ENCODE measurements at places on chromosomes 3 and 15.

DNA sequence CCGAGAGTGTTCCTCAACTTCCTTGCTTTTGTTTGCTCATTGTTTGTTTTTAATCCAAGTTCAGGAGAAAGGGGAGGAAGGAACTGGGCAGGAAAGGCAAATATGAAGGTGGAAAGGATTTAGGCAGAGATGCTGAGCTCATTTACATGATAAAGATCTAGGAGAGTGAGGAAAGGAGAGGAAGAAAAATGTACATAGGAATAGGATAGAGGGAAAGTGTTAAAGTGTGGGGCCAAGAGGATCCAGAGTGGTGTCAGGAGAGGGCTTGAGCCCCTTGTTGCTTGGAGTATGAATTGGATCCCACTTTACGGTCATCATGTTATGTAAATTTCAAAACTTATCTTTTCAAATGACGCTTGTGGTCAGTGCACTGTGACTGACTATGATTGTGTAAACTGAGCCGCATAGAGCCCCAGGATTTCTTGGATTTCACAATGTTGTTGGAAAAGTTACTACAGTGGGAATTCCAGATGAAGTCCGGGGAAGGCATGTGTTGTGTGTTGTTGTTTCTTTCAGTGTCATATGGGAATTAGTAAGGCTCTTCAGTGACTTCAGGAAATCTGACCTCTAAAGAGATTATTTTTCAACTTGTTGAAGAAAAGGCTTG, 15.0 kb upstream of the PLD1 start:
- DNase-seq, result peak; percentile 87

- peak; percentile 65 for DNase-seq
These were observed 259.2 kb upstream of the CCDC54 start for GRCh38 chr3:107117922-107118536.

DNA sequence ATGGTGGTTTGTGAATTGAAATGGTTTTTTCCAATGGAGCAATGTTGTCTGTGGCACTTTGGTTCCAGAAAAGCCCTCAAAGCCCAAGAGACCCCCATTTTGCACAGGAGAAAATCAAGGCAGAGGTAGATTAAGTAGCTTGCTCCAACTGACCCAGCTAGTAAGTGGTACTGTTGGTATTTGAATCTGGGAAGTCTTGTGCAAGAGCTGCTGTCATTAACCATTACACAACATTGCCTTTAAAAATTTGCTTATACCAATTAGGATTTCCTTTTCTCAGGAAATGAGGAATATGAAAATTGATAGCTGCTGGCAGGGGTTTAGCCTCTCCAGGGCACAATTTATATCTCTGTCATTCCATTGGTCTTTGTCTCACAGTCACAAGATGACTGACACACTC, 102.4 kb upstream of the UBE3A start:
- no peak for DNase-seq

- no peak for DNase-seq
These were observed 122.9 kb upstream of the LIPC start for GRCh38 chr15:58308742-58309355.

DNA sequence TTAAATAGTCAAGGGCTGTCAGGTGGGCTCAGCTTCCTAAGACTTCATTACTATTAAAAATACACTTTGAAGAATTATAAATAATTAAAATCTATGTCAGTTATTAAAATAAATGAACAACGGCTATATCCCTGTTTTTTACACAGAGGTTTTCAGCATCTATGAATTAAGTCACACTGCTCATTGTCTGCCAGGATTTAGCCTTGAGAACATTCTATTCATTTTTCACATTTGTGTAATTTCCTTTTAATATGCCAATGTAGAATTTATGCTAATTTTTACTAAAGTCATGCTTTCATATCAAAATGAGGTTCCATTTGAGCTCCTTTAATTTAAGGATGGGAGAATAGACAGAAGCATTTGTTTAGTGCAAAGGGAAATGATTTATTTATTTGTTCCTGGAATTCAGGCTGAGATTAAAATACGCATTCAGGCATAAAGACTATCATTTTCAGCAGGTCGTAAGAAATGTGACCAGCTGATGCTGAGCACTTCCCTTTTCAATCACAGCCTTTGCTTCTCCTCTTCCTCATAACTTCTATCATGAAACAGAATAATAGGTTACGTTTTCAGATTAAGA, 345.1 kb downstream of the MFSD1 start:
- DNase-seq, result no peak

DNA sequence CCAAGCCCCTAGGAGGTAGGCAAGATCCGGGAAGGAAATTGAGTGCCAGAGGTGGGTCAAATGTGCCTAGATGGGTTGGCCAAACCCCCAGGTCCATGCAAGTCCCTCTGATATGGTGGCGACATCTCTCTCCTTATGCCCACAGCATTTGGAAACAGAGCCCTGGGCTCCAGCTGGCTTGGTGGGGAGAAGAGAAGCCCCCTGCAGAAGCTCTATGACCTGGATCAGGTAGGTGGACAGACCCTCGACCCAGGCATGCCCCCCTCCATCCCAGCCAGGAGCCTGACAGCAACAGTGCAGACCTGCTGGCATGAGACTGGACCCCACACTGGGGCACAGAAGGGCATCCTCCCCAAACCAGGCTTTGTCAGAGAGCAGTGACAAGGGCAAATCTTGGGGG, 12.2 kb downstream of the CHST13 start:
- no peak for DNase-seq

- DNase-seq, result no peak
These were observed 310.7 kb upstream of the DPPA4 start for GRCh38 chr3:109648027-109648426.

GRCh38 chr3:122012821-122013220, 9.2 kb downstream of the ILDR1 start:
- no peak for DNase-seq

DNA sequence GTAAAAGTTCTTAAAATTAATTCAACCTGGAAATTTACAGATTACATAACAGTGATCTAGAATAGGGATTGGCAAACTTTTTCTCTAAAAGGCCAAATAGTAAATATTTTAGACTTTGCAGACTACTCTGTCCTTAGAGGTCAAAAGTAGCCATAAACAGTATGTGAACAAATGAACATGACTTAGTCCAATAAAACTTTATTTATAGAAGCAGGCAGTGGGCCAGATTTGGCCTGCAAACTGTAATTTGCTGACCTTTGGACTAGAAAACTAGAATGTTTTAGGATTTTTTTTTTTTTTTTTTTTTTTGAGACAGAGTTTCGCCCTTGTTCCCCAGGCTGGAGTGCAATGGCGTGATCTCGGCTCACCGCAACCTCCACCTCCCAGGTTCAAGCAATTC, 12.1 kb downstream of the SENP8 start:
- no peak for DNase-seq

- DNase-seq, result no peak
These were observed 172.6 kb upstream of the BHLHE40 start for GRCh38 chr3:4806535-4807108.

- DNase-seq, result no peak
These were observed 537.3 kb downstream of the EPHA3 start for GRCh38 chr3:89644716-89645115.

GRCh38 chr15:33396475-33396874, 85.7 kb downstream of the RYR3 start:
- DNase-seq, result no peak

DNA sequence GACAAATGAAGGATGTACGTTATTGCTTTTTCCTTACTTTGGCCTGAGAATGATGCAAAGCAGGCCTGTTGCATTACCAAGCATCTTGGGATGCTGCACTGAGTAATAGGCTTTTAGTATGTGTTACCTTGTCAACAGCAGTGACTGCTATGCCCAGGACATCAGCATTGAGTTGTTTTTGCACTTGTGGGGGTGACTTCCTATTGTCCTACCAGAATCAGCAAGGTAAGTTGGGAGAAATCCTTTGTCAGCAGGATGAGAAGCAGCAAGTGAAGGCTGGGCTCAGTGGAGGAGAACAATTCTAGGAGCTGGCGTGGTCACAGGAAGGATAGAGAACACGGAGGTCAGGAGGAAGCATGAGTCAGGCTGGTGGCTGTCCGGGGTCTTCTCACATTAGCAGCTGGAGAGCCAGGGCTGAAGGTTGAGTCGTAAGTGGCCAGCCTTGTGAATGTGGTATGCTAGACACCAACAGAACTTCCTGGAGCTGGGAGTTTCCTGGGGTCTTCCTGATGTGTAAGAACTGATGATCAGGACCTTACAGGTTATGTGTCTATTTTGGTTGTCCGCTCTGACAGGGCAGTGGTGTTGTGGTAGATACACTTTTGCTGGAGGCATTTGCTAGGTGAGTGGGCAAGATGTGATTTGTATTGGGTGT, 142.7 kb downstream of the FNDC3B start:
- peak; percentile 79 for DNase-seq

DNA sequence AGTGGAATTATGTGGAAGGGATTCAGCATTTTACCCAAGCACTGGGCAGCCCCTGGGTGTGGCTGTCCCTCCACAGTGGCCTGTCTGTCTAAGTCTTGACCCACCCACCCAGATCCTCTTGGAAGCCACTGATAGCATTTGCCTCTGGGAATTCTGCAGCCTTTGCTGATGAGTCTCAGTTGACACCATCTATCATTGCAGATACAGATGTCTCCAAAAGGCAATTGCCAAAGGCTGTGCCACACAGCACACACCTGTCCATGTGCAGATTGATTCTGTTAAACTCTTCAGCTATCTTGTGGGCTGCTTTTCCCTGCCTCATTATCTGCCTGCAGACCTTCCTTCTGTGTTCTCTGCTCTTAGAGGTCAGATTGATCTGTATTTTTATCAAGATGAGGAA, 18.1 kb downstream of the CX3CR1 start:
- no peak for DNase-seq

DNA sequence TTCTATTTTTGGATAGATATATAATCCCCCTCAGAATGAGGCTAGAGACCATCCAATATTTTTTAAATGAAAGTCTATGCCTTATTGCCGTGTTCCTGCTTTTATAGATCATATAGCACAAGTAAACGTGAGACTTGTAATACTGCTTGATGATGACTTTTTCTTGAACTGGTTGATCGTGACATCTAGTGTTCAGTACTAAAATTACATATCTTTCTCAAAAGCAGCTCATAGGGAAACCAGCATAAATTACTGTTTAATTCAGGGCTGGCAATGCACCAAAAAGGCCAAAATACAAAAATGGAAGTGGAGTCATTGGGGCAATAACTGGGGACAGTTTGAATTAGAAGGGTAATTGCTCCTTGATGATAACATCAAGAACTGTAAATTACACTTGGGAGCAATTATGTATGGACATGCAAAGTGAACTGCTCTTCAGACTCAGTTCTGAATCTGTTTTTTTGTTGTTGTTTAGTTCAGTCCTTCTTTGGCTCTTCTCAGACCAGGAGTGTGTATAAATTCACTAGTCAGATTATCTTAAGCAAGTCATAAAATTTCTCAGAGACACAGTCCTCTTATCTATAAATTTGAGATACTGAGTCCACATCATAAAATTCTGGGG, 325.3 kb downstream of the THSD4 start:
- DNase-seq, result no peak

- no peak for DNase-seq
These were observed 35.0 kb downstream of the PRTG start for GRCh38 chr15:55707951-55708350.

DNA sequence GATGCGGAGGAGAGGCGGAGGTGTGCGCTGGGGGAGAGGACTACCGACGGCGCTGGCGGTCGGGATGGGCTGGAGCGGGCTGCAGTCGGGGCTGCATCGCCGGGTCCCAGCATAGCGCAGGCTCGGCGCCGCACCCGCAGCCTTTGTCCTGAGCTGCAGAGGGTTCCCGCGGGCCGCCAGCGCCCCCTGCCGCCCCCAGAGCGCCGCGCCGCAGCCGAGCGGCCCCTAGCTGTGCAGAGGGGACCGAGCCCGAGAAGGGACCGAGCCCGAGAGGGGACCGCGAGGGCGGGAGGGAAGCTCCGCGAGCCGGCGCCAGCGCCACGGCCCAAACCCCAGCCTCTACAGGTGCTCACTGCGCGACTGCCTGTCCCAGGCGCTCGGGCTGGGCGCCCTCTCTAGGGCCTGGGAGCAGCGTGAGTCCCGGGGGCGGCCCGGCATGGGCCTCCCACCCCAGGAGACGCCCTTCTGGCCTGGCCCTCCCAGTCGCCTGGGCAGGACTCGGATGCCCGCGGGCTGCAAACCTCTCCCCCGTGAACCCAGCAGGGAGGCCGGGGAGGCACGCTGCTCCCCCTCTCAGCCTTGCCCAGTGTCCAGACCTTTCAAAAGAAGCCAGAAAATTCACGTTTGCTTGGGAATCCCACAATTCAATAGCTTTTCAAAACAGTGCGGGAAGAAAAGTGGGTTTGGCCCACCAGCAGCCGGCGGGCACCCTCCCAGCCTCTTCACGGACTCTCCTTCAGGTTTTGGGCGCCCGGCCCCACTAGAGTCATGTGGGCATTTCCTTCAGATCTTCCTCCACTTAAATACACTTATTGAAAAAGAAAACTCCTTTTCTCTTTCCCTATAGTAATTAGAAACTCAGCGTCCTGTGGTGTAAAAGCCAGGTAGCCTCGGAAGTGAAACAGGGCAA, 134.7 kb downstream of the TPRA1 start:
- DNase-seq, result peak; percentile 47

DNA sequence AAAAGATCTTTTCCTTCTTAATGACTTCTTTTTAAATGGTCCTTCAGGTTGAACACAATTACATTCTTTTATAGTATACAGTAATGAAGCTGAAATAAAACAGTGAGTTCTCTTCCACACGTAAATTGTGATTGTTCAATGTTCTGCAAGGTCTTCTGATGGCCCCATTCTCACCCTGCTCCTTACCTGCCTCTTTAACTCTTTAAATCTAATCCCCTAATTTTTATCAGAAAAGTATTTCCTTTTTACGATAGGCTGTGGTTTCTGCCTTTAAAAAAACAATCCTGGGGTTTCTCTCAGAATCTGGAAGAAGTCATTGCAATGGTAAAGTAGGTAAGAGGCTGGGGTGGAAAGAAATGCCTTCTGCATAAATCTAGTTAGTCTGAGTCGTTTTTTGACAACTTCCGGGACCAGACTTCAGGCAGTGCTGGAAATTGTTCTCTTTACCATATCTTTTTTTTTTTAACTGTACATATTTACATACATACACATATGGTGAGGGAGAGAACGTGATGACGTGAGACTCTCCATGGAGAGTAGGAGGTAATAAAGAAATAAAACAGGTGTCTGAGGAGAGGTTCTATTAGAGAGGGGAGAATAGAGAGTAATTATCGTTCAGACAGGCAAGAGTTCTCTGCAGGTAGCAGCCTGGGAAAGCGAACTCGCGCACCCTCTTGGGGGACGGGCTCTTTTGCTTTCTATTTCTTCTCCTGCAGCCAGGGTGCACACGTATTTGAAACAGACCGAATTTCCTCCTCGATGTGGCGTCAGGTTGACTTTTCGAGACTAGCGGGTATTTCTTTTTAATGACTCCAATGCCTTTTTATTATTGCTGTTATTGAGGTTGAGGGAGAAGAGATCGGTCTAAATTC, at the start of gene SIDT1:
Gene SIDT1, plus strand, starts transcription at position 730 of the 872 bp plus-strand sequence. CDS start 467 bp downstream, outside the sequence.
- no peak for DNase-seq

GRCh38 chr15:68298882-68299381, 21.4 kb downstream of the FEM1B start:
- no peak for DNase-seq

All from brain microvascular endothelial cell (primary cell).